ENCODE measurements at places on chromosomes 12 and 14.

DNA sequence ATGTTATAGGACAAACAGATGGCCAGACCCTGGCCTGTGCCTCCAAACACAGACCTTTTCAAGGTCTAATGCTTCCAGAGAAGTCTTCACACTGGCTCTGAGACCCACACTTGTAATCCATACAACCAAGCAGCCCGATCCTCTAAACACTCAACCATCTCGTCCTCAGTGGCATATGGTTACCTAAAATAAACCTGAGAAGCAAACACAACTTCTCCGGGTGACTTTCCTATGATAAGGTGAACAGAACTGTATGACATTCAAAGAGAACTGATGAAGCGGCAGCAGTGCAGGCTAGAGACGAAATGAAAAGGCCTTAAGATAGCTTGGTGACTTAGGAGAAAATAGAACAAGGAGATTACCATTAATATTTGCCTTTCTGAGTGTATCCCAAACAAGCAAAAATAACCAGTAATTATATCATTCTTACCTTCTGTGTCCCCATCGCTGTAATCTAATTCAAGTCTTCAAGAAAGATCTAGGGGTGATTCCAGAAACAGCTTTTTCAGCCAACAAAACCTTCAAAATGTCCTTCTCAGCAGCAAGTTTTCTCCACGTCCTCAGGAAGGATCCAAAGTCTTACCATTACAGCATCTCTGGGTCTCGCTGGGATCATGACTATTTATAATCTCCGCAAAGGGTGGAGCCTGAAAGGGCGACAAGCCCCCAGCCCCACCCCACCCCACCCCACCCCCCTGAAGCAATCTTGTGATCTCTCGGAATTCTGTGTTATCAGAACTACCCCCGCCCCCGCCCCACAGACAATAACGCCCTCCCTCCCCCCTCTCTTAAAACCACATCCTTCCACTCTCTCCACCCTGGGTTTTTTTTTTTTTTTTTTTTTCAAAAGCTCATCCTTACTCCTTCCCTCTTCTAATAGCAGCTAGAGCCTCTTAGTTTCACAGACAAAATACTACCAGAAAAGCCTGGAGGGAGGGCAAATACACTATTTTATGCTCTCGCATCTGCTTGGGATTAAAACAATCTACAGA lies at the start of gene SLC2A3:
TSS of gene SLC2A3 (minus strand) at position 598 of the 992 bp plus-strand sequence. CDS start at position 445, 153 bp downstream.
- peak; percentile 76 for DNase-seq

GRCh38 chr12:112013601-112014402 lies 576 bp downstream of the ERP29 start:
- DNase-seq: peak; percentile 60

DNA sequence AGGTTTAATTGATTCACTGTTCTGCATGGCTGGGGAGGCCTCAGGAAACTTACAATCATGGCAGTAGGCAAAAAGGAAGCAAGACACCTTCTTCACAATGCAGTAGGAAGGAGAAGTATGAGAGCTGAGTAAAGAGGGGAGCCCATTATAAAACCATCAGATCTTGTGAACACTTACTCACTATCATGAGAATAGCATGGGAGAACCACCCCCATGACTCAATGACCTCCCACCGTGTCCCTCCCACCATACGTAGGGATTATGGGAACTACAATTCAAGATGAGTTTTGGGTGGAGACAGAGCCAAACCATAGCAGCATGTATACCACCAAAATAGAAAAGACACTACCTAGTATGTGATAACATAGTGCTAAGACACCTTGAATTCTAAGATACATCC lies 2.9 kb upstream of the HMGA2 start:
- no peak for DNase-seq

GRCh38 chr12:34219046-34219770 lies 196.9 kb downstream of the ALG10 start:
- DNase-seq: no peak

GRCh38 chr14:89814126-89814525 lies 140.4 kb downstream of the EFCAB11 start:
- no peak for DNase-seq

DNA sequence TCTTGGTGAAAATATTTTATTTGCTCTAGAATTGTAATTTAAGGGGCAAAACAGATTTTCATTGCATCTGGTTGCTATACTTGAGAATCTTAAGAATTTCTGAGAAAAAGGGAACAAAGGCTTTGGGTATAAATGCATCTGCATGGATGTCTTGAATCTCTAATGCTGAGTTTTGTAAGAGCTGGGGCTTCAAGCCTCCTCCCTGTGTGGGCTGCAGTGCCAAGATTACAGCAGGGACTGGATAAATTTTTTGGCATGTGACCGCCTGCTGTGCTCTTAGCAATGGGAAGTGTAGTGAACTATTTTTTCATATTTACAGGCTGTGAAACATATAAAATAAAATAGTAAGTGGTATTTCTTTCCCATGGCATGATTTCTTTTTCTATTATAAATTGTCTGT lies 70.0 kb downstream of the SLC38A6 start:
- DNase-seq: no peak

GRCh38 chr12:116631619-116632018 lies 72.4 kb downstream of the MAP1LC3B2 start:
- no peak for DNase-seq

GRCh38 chr12:88063375-88063774 lies 34.2 kb upstream of the C12orf50 start:
- no peak for DNase-seq

- no peak for DNase-seq
Observed at GRCh38 chr14:29806124-29806517, 121.5 kb downstream of the PRKD1 start.

DNA sequence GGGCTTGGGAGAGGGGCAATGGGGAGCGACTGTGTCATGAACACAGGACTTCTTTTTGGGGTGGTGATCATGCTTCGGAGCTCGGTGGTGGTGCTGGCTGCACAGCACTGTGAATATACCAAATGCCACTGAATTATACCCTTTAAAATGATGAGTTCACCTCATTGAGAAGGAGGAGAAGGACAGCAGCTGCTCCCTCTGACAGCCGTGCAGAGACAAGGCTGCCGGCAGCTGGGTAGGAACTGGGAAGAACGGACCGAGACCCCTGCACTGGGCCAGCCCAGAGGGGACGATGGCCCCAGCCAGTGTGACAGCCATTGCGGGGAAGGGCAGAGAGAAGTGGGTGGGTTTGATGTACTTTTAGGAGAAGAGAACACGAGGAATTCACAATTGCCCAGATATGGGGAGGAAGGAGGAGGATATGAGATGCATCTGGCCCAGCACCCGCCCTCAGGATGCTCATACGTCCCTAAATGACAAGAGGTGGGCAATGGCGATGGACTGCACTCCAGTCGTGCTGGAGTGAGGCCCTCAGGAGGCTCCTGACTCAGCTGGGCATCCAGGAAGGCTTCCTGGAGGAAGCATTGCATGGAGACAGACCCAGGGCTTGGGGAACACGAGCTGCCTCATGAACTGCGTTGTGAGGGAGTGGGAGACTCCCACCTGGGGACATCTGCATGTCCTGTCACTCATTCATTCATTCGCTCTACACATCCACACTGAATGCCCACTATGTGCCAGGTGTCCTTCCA lies 64.3 kb upstream of the C14orf180 start:
- no peak for DNase-seq

DNA sequence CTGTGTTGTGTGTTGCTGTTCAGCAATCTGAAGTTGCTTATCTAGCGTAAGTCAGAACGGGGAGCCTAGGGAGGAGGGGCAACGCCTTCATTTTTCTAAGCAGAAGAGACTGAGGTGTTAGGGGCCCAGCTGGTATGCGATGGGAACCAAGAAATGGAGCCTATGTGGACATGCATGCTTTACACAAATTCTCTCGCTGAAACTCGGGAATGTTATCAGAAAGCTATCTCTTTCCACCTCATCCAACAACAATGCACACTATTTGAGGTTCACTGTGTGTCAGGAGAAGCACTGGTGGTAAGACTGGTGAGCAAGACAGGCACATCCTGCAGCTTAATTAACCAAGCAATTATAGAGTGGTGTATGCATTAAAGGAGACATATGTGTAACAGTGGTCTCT lies 89.7 kb downstream of the NRXN3 start:
- no peak for DNase-seq

DNA sequence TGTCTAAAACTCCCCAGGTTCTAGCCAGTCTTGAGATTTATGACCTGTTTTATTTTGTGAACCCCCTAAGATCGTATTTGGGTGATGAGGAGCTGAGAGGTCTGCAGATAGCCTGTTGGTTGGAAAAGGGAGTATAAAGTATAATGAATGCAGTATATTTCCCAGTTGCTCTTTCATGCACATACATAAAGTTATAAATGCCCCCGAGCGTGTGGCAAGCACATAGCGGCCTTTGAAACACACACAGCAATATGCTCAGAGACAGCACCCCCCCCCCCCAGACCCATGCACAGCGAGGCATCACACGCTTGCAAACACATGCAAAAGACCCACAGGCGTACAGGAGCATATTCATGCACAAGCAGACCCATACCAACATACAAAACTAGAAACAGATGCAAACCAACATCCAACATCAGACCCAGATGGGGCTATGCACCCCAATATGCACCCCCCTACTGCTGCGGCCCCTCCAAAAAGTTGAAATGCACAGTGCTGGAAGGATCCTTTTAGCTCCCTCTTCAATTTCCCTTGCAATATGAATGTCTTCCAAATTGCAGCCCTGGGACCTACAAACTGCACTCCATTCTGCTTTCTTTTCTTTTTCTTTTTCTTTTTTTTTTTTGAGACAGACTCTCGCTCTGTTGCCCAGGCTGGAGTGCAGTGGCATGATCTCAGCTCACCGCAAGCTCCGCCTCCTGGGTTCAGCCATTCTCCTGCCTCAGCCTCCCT lies 82.2 kb upstream of the TBX3 start:
- no peak for DNase-seq

DNA sequence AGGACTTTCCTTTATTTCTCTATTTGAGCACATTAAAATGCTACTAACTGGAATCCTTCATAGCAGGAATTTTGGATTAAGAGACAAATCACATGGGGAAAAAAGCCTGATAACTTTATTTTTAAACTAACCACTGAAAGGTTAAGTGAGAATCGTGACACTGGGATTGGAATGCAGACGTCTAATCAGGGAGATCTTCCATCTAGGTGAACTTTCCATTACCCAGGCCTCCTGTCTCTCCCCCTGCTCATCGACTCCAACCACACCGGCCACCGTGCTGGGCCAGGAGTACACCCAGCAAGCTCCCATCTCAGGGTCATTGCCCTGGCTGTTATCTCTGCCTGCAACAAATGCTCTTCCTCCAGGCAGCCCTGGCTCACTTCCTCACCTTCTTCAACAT lies 19.0 kb downstream of the PTGER2 start:
- no peak for DNase-seq

- DNase-seq: no peak
Observed at GRCh38 chr12:6963016-6963731, 7.3 kb downstream of the PHB2 start.

DNA sequence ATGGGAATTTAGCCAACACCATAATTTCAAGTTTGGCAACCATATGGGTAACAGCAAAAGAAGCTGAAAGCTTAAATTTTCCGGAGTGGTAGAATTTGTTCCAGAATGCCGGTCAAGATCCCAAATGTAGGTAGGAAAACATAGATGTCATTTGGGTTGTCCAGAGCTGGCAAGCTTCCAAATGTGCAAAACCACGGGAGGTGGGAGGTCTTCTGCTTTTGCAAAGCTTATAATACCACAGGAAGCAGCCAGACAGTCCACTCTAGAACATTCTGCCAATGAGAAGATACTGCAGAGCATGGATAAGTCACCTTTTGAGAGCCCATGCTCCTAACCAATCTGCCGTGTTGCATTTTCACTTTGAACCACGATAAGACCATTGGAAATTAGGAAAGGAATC lies 26.4 kb upstream of the BATF start:
- no peak for DNase-seq

- no peak for DNase-seq
Observed at GRCh38 chr14:88043529-88044443, 38.9 kb downstream of the GPR65 start.

DNA sequence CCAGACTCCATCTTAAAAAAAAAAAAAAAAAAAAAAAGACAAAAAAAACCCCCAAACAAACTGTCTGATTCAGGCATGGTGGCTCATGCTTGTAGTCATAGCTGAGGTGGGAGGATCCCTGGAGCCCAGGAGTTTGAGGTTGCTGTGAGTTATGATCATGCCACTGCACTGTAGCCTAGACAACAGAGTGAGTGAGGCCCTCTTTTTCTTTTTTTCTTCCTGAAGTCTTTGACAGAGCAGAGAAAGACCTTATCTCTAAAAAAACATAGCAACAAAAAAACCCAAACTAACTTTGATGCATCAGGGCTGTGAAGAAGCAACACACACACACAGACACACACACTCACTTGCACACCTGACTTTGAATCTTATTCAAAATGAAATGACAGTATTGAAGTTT lies 7.7 kb upstream of the AMN1 start:
- DNase-seq: peak; percentile 58

- DNase-seq: no peak
Observed at GRCh38 chr12:120468325-120468820, 1.2 kb downstream of the SRSF9 start.

DNA sequence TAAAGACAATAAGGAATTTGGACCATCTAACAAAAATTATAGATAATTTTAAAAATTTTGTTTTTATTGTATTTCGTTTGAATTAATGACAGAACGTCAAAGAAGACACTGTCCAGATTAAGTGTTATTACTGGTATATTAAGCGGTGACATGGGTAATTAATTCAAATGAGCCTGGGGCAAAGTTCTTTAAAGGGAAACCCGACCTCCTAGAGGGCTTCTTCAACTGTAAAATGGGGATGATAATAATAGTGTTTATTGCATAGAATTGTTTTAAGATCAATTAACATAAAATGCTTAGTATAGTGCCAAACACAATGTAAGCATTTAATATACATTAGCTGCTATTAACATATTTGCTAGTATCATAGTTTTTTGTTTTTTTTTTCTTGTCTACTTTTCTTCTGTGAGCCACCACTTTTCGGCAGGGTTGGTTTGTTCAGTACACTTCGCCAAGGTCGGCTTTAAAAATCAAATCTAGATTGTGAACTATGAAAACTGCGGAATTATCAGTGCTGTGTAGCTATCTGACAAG lies 514 bp upstream of the LARP4 start:
- no peak for DNase-seq

DNA sequence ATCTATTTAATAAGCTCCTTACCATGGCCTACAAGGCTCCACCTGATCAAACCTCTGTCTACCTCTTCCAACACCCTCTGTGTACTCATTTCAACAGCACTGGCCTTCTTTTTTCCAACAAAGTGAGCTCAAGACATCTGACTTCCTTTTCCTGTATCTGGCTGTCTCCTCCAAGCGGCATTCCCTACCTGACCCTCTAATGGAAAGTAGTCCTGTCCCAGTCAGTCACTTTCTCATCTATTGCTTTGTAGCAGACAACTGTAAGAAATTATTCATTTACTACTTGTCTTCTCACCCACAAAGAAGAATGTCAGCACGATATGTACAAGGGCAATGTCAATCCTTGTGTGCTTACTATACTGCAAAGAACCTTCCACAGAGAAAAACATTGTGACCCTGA lies 149.6 kb downstream of the MED13L start:
- DNase-seq: no peak

DNA sequence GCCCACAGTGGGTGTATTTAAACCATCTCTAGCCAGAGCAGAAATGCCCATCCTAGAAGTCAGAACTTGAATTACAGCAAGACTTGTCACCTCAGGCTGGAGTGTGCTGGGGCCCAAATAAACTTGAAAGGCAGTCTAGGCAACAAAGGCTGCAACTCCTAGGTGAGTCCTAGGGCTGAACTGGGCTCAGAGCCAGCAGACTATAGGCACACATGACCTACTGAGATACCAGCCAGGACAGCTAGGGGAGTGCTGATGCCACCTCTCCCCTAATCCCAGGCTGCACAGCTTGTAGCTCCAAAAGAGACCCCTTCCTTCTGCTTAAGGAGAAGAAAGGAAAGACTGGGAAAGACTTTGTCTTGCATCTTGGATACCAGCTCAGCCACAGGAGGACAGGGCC lies 106.0 kb downstream of the TXNDC16 start:
- DNase-seq: no peak

All from T-helper 1 cell (primary cell).